ENCODE measurements at places on chromosomes 7 and 10.

GRCh38 chr10:107767185-107767584 is 602.7 kb upstream of the SORCS1 start:
- DNase-seq, result peak; percentile 18

DNA sequence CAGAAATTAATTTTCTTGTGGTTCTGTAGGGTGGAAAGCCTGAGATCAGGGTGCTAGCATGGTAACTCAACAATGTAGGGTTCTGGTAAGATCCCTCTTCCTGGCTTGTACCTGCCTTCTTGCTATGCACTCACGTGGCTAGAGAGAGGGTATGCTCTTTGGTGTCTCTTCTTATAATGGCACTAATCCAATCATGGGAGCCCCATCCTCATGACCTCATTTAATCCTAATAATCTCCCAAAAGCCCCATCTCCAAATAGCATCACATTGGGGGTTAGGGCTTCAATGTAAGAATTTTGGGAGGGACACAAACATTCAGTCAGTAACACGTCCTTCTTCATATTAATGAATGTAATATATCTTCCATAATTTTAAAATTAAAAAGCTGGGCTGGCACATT is 39.6 kb upstream of the FAM133B start:
- DNase-seq, result no peak

DNA sequence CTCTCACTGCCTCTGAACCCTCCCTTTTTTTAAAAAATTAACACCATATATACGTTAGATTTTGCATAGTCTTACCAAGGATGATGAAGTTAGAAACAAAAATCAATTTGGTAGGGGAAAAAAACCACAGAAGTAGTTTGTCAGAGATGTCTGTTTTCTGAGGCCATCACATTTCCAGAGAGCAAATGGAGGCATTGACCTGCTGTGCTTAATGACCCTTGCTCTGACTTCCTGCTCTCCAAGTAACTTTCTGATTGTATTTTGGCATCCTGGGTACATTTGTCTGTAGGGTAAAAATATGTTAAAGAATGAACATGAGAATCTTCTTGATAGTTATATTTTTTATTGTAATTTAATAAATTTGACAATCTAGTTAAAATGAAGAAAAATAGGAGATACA is 140.2 kb downstream of the LCOR start:
- peak; percentile 11 for DNase-seq

- DNase-seq, result no peak
Measured at GRCh38 chr7:127807340-127807739, 155.3 kb downstream of the SND1 start.

- peak; percentile 24 for DNase-seq
Measured at GRCh38 chr10:117004227-117005025, 561 bp downstream of the SHTN1 start.

Measured in kidney glomerular epithelial cell (primary cell).